Left forelimb (tissue), 1 donor: ENCODE measurements at places on chromosomes 6 and 20.
A peak's percentile ranks its signal among the peaks of the same experiment; 100 is the strongest.

- no peak for DNase-seq
Measured at GRCh38 chr6:14406614-14407331, 289.2 kb downstream of the CD83 start.

DNA sequence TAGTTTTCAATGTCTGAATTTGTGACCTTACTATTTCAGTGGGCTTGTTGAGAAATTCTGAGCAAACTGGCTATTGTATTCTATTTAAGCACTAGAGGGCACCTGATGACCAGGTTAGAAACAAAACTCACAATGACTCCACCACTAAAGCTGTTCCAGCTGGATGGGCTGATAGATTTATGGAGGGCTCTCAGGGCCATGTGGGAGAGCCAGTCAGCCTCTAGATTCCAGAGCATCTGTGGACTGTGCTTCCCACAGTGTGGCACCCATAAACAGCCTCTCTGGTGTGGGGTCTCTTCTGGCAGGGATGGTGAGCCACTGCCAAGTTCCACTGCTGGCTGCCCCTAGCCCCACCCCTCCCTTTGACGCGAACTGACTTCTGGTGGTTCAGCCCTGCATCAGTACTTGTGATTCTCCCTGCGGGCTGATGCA is 29.2 kb downstream of the C6orf58 start:
- DNase-seq, result no peak

- no peak for DNase-seq
Measured at GRCh38 chr6:130322673-130323268, 43.0 kb upstream of the TMEM200A start.

- DNase-seq, result no peak
Measured at GRCh38 chr20:34452281-34452982, 63.8 kb upstream of the DYNLRB1 start.

- no peak for DNase-seq
Measured at GRCh38 chr6:42960243-42961019, at the start of gene GNMT. GNMT (plus strand) TSS chr6:42960754; CDS start chr6:42960768, 14 bp downstream.

- DNase-seq, result no peak
Measured at GRCh38 chr6:11430036-11430435, 107.5 kb upstream of the TMEM170B start.

DNA sequence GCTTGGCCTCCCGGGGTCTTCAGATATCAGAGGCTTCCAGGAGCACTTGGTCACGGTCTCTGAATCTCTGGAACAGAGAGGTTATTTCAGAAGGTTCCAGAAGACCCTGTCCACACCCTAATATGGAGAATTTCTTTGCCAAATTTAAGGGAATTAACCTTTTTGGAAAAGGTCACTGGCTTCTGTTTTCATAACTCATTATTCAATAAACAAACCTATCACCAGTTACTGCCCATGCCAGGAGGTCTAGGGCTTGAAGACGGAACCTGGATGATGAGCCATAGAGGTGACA is 507 bp upstream of the CST4 start:
- no peak for DNase-seq

- peak; percentile 78 for DNase-seq
Measured at GRCh38 chr20:10672624-10673127, 1.1 kb downstream of the JAG1 start.

DNA sequence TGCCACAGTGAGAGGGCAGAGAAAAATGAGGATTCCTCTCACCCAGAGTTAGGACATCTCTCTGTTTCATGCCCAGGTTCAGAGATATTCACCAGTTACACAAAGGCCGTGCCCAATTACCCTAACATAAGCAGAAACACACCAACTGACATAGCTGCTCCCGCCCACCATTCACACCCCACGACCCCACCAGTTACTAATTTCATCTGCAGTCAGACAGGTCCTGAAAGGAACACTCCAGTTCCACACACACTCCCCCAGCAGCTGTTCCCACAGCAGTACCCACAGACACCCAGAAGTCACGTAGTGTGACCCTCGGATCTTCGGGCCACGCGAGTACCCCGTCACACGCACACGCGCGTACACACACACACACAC is 532 bp downstream of the TMEM74B start:
- no peak for DNase-seq

DNA sequence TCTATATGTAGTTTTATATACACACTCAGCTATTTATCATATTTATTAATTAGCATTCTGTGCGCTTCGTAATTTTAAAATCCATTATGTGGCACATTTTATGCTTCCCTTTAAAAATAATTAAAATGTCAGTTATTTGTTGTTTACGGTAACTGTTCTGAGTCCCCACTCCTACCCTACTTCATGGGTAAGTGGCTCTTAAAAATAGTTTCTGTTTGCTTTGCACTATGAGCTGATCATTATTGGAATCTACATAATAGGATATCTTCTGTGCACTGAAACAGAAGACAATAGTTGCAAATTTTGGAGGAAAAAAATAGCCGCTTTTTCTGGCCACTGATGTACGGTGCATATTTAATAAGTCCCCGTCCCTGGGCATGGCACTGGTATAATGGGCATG is 25.2 kb downstream of the LCA5 start:
- DNase-seq, result no peak

DNA sequence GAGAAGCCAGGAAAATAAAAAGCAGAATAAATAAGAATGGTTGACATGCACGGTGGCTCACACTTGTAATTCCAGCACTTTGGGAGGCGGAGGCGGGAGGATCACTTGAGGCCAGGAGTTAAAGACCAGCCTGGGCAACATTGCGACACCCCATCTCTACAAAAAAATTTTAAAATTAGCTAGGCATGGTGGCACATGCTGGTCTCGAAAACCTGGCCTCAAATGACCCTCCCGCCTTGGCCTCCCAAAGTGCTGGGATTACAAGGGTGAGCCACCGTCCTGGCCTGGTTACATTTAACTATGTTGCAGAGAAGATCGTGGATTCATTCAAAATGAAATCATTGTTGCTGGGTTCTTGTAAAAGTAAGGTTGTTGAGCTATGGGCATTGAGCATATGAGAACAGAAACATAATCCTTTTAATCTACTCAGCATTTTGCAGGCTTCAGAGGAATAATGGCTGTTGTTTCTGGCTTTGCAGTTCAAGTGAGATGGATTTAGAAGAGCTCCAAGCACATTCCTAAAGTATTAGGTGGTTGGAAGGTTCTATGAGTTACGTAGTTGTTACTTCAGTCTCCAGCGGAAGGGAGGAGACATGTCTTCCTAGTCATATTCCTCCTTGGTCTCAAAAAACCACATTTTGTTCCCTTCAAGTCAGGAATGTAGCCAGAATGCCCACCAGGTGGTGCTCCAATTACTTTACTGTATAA is 45.6 kb upstream of the RAB23 start:
- no peak for DNase-seq

GRCh38 chr20:63978319-63979228 is 868 bp downstream of the SAMD10 start:
- DNase-seq, result no peak

DNA sequence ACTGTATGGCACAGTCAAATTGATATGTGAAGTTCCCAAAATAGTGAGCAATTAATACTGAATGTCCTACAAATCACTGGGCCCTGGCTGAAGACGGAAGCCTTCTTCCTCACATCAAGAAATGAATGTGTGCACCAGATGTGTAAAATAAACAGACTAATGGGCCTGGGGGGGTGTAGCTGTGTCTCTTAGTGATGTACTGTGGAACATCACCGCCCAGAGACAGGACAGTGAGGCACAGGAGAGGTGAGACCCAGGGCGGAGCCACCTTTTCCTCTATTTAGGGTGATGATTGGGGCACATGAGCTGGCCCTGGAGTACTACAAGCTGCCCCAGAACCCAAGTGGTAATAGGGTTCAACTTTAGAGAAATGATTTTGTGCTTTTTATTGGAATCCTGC is 368.5 kb upstream of the ARID1B start:
- no peak for DNase-seq

- DNase-seq, result no peak
Measured at GRCh38 chr6:88683734-88684133, 279.7 kb downstream of the RNGTT start.

GRCh38 chr6:33160728-33161344 is 31.4 kb downstream of the COL11A2 start:
- DNase-seq, result no peak

- DNase-seq, result no peak
Measured at GRCh38 chr6:11912420-11912819, 99.7 kb upstream of the HIVEP1 start.

GRCh38 chr20:40692240-40693011 is 3.4 kb upstream of the MAFB start:
- no peak for DNase-seq

GRCh38 chr6:145814501-145815308 is at the start of gene FBXO30:
FBXO30 (minus strand) TSS chr6:145814795; CDS start chr6:145806405, 8,390 bp downstream.
- peak; percentile 97 for DNase-seq

GRCh38 chr6:108822401-108822800 is 25.8 kb upstream of the ARMC2 start:
- no peak for DNase-seq

- DNase-seq, result no peak
Measured at GRCh38 chr6:13872681-13873080, 52.1 kb upstream of the RNF182 start.
